ENCODE measurements at places on chromosomes 2 and 18.

DNA sequence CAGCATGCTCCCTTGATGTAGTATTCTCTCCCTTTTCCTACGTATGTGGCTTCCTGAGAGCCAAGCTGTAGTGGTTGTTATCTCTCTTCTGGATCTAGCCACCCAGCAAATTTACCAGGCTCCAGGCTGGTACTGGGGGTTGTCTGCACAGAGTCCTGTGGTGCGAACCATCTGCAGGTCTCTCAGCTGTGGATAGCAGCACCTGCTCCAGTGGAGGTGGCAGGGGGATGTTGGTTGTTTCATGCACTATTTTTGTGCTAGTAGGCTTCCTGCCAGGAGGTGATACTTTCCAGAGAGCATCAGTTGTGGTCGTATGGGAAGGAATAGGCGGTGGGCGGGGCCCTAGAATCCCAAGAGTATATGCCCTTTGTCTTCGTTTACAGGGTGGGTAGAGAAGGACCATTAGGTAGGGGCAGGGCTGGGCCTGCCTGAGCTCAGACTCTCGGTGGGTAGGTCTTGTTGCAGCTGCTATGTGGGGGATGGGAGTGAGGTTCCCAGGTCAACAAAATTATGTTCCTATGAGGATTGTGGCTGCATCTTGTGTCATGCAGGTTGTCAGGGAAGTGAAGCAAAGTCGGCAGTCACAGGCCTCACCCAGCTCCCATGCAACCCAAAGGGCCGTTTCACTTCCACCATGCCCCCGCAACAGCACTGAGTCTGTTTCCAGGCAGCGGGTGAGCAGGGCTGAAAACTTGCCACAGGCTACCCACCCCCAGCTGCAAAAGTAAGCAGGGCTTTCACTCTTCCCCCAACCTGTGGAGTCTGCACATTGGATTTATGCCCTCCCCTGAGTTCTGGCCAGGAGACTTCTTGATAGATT, 1139.5 kb downstream of the BCL11A start:
- DNase-seq, result no peak

DNA sequence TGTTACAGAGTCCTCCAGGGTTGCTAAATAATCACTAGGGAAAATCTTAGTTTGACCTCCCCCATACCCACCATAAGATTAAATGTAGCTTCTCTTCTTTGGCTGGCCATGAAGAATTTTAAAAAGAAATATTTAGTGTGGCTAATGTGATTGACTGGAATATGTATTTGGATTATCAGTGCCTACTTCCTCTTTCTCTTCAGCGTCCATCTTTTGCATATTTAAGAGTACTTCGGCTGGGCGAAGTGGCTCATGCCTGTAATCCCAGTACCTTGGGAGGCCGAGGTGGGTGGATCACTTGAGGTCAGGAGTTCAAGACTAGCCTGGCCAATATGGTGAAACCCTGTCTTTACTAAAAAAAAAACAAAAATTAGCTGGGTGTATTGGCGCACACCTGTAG, 28.8 kb downstream of the ADAM23 start:
- DNase-seq, result no peak

- DNase-seq, result no peak
Observed at GRCh38 chr2:202378662-202379358, 2.7 kb downstream of the BMPR2 start.

DNA sequence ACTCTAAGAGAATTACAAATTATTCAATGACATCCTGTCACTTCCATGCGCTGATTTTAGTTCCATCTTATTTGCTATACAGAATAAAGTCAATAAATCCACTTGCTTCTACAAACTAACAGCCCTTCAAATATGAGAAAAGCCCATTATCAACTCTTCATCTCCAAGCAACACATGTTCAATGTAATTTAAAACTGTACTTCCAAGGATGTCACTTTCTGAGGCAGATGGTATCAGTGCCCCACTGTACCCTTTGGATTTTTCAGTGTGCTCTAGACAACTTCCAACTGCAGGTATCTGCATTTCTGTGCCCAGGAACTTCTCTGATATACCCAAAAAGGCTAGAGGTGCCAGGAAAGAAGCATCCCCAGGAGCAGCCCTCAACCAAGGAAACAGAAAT, 87.6 kb downstream of the SMAD2 start:
- DNase-seq, result no peak

DNA sequence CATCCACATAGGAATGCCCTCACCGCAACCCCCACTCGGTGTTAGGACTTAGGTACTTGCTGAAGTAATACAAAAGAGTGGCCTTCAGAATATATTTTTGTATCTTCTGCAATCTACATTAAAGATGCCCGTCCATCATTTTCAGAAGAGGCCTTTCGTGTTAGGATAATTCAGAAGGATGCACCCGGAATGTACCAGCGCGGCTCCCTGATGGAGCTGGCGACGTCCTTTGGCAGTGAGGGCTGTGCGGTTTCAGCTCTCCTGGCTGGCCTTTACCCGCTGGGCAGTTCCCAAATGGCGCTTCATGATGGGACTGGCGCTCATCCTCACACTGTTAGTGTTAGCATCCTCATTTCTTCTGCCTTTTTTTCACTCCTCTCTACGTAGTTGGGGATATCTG, 15.3 kb downstream of the TWIST2 start:
- DNase-seq, result no peak

GRCh38 chr2:191501561-191502168, 176.3 kb upstream of the NABP1 start:
- DNase-seq, result no peak

DNA sequence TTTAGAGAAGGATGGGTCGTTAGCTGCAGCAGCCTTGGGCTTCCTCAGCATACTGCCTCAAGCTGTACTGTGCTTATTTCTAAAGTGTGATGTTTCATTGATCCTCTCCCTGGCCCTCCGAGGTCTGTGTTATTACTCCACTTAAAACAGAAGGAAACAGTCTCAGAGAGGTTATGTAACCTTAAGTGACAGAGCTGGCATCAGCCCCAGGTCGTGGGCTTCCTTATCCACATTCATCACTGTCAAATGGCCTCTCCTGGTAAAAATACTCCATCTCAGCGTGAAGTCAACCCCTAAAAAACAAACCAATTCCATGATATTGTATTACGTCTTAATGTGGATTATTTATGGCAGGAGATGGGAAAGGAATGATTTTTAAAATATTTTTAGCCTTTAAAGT, 153.3 kb upstream of the NOSTRIN start:
- no peak for DNase-seq

DNA sequence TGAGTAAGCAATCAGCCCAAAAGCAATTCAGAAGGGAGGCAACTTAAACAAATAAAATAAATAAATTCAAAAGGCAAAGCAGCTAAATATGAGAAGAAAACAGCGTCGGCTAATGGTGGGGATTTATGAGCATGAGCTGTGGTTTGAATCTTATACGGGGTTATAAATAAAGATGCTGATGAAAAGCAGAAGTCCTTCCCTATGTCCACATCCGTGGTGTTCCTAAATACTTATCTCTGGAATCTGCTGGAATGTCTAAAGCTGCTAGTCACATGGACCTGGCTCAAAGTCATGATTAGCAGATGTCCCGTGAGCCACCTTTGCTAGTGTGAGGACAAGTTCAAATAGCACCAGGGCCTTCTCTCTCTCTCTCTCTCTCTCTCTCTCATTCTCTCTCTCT, 33.8 kb downstream of the SMIM21 start:
- no peak for DNase-seq

- no peak for DNase-seq
Observed at GRCh38 chr18:43192408-43192807, 76.9 kb upstream of the RIT2 start.

GRCh38 chr18:72846736-72847533, 20.9 kb downstream of the NETO1 start:
- DNase-seq, result no peak

DNA sequence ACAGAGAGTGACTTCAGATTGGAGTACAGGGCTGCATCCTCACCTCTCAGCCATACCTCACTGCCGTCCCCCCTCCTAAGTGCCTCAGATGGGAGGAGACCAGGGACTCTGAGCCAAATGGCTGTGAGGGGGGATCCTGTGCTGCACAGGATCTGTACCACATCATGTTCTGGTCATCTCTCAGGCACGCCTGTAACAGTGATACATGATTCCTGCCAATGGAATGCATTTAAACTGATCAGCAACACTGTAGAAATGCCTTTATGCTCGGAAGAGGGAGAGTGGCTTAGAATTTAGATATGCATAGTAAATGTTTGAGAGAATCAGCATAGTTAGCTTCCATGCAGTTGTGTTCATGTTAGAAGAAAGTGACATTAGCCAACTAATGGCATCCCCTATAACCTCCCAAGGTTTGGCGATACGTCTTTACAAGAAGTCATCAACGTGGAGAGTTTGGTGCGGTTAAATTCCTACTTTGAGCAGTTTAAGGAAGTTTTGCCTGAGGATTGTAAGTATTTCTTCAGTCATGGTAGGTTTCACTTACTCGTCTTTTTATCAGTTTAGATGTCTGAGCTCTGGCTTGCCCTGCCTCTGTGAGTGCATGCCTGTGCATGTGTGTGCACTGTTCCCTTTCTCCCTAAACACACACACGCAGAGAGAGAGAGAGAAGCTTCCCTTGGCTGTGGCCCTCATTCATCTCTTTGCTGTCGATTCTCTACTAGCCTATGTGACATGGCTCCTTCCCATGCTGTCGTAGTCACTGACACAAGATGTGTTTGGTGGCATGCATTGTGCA, 40.0 kb downstream of the COA5 start:
- no peak for DNase-seq

DNA sequence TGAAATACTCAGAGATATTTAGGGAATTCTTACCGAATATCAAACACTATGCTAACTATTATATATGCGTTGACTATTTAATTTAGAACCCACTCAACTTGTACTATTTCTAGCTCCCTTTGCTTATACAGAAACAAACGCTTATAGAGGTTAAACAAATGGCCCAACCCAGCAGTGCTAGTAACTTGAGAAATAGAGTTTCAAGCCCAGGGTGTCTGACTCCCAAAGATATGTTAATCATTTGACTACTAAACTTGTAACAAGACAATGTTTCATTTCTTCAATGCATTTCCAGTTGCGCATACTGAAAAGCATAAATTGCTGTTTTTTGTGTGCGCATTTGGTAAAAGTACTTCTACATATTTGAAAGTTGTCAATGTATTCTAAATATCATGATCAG, 310.3 kb downstream of the GALNT13 start:
- no peak for DNase-seq

DNA sequence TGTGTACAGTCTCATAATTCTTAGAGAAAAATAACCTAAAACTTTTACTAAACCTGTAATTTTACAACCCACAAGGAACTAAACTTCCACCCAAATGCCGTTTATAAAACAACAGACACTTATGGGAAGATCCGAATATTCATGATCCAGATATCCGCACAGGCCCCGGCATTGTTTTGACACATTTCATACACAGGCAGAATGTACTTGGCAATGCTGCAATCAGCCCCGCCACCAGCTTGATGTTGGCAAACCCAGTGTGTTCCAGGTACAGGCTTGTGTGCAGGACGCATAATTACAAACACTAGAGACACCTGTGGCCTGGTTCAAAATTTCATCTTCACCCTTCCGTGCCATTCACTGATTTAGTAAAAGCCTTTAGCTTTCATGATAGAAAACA, 393.0 kb upstream of the SALL3 start:
- no peak for DNase-seq

DNA sequence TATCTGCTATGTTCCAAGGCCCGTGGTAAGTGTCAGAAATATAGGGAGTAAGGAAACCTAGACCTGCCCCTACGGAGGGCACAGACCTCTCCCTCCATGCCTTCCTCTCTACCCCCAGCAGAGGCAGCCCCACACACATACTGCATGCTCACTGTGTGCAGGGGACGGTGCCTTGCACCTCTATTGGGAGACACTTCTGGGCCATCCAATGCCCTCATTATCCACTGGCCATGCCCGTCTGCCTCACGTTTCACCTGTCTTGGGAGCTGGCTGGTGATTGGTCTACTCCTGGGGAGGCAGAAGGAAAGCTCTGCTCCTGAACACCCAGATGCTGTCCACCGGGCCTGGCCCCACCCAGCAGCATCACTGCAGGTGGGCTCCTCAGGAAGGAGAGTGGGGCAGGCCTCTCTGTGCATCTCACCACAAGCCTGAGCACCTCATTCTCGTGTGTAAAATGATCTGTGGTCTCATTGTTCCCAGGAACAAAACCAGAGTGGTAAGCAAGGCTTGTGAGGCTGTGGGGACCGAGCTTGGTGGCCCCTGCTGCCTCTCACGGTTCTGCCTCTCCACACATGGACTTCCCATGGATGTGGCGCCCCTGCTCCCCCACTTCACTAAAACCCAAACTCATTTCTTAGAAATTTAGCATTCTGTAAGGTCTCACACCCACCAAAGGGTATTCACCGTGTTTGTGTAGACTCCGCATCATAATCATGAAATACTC, 312.5 kb upstream of the HS6ST1 start:
- DNase-seq, result no peak

GRCh38 chr2:215439404-215439803, 3.5 kb upstream of the FN1 start:
- no peak for DNase-seq

DNA sequence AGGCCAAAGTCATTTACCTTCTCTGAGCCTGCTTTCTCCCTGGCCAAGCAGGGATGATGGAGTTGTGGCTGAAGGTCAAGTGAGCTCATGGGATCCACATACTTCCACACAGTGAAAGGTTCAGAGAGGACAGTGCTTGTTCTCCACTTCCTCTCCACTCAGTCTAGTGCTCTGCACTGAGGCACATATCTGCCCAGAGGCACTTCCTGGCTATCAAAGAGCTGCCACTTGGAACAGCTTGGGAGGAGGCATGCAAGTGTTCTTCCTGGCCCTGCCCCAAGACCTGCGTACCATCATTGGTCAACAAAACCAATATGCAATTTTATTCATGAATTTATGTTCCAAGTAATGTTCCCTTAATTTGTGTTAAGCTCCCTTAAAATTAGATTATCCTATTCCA, 71.9 kb downstream of the RNF152 start:
- DNase-seq, result no peak

DNA sequence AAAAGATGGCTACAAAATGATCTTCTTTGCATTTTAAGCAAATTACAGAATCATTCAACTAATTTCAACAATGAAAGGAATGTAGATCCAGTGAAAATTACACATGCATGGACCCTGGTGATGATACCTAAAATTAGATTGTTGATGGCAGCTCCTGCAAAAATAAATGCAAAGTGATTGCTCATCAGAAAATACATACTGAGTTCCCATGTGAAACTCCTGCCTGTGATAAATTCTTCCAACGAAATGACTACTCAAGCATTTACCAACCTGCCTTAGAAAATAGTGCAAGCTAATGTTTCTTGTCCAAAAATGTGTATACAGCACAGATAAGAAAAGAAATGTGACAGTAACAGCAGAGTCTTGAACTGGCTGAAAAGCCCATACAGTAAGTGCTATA, 300.0 kb upstream of the REV1 start:
- no peak for DNase-seq
